Activated CD4-positive, alpha-beta T cell treated with anti-CD3 and anti-CD28 coated beads for 36 hours (primary cell): ENCODE measurements at places on chromosomes 1 and 21. TPM values are rescaled to one million over a fixed set of nuclear protein-coding genes. Genes with fewer than 3 reads are reported as not detected.

GRCh38 chr1:232574077-232574476 lies 55.9 kb downstream of the SIPA1L2 start:
- peaks cover 33% of the 10 kb centered on the region for H3K4me1 ChIP-seq
- H3K27me3 ChIP-seq, result no peaks in the 10 kb centered on the region
- no peaks in the 10 kb centered on the region for H3K36me3 ChIP-seq
- DNase-seq, result no peak

DNA sequence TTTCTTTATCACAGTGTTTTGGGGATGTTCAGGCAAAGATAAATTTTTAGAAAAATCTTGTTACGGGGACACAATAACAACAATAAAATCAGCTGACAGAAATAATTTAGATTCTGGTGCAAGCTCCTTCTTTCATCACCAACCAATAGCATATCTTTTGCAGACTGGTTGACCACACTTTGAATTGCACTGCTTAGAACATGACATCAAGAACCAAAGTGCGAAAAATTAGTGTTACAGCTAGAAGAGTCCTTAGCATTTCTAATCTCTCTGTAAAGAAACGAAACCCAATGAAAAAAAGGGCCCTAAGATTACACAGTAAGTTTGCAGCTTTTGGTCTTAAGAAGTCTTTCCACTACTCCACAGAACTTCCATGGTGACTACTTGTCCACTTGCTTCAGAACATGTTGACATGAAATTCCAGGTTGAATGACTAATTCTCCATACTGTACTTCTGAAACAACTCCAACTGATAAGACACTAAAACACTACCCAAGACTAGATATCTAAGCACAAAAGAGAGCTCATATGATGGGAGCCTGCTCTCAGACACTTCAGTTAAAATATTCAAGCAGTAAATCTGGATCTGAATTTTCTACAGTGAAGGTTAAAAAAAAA lies 31.3 kb downstream of the XKR8 start:
- DNase-seq, result no peak
- peaks cover 45% of the 10 kb centered on the region for H3K36me3 ChIP-seq
- H3K27ac ChIP-seq, result peak overlapping the region; percentile 3
- no peaks in the 10 kb centered on the region for H3K27me3 ChIP-seq

GRCh38 chr1:64403331-64403730 lies 66.6 kb upstream of the CACHD1 start:
- no peak overlapping the region for H3K27ac ChIP-seq
- no peaks in the 10 kb centered on the region for H3K36me3 ChIP-seq
- DNase-seq, result no peak
- H3K27me3 ChIP-seq, result peaks cover 5% of the 10 kb centered on the region
- no peak overlapping the region for H3K4me3 ChIP-seq

DNA sequence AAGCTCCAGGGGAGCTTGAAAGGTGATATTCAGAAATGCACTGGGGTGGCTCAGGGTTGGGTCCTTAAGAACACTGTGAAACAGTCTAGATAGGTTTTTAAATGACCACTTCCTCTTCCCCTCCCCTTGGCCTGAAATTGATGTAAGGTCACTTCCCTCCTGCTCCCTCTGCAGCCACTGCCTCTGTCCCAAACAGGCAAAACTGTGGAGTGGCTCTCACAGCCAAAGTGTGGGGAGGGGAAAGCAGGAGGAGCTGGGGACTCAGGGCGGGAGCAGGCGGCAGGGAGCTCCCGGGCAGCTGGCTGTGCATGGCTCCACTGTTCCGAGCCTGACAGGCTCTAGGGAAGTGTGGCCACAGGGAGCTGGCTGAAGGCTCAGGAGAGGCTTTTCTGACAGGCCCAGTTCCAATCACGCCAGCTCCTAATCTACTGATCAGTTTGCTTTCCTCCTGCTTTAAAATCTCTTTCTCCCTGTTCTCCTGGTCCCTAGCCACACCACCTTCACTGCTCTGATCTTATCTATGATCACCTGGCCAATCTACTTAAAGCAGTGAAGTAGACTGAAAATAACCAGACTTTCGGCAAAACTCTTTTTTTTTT lies 5.1 kb upstream of the CSRP1 start:
- DNase-seq, result no peak
- H3K27ac ChIP-seq, result no peak overlapping the region
- H3K4me1 ChIP-seq, result peaks cover 10% of the 10 kb centered on the region
- no peaks in the 10 kb centered on the region for H3K27me3 ChIP-seq
- H3K36me3 ChIP-seq, result peaks cover 9% of the 10 kb centered on the region
- no peak overlapping the region for H3K4me3 ChIP-seq

DNA sequence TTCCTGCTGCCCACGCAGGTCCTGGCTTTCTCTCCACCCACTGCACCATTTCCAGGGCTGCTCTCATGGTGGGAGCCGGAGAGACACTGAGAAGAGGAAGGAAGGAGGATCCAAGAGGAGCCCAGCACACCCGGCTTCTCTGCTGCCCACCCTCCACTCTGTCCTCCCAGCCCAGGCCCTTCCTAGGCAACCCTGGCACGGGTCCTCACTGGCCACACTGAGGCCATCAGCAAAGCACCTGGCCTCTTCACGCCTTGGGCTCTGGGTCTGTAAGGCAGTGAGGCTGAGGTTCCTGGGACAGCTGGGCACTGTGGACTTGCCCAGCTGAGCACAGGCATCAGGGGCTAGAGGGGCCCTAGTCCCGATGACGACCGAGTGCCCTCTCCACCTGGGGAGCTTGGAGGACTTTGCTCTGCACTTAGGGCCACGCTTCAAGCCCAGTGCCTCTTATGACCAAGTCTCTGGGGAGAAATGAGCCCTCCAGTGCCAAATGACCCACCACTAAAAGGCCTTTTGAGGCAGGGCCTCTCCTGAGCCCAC lies 43.1 kb downstream of the PDE9A start:
- no peaks in the 10 kb centered on the region for H3K27me3 ChIP-seq
- no peak overlapping the region for H3K4me3 ChIP-seq
- H3K36me3 ChIP-seq, result peaks cover 2% of the 10 kb centered on the region
- no peaks in the 10 kb centered on the region for H3K4me1 ChIP-seq
- no peak overlapping the region for H3K27ac ChIP-seq

- no peaks in the 10 kb centered on the region for H3K27me3 ChIP-seq
- no peaks in the 10 kb centered on the region for H3K36me3 ChIP-seq
- H3K27ac ChIP-seq, result no peak overlapping the region
Measured at GRCh38 chr1:30372792-30373433, 350.5 kb downstream of the MATN1 start.

- no peaks in the 10 kb centered on the region for H3K36me3 ChIP-seq
- H3K4me1 ChIP-seq, result peaks cover 39% of the 10 kb centered on the region
- H3K4me3 ChIP-seq, result peak overlapping the region; percentile 75
- peak overlapping the region; percentile 69 for H3K27ac ChIP-seq
- DNase-seq, result peak; percentile 80
Measured at GRCh38 chr1:115098979-115099692, 9.8 kb upstream of the TSPAN2 start.

- peaks cover 8% of the 10 kb centered on the region for H3K27me3 ChIP-seq
- no peak for DNase-seq
- H3K36me3 ChIP-seq, result no peaks in the 10 kb centered on the region
Measured at GRCh38 chr1:241413974-241414373, 57.0 kb upstream of the RGS7 start.

DNA sequence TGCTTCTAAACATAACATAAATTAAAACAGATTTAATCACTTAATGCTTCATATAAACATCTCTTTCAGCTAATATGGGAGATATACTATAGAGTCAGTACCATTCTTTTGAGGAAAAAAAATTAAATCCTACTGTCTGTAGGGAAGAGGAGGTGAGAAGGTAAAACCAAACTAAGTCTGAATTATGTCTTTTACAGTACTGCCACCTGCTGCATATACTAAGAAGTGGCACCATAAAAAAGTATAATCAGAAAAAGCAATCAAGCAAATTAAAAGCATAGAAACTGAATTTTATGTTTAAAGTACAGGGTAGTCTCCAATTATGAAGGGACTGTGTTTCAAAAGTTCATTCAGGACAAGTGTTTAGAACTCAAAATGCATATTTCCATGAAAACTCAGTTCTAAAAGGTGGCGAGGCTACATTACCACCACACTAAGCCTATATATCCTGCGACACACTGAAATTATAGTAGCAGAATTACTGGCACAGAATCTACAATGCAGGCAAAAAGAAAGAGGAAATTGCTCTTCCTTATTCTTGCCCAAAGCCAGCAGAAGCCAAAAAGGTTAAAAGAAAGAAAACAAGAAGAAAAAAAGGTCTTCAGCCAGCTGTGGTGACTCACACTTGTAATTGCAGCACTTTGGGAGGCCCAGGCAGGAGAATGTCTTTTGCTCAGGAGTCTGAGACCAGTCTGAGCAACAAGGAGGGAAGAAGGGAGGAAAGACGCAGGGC lies 9.0 kb downstream of the NSL1 start:
- H3K36me3 ChIP-seq, result peaks cover 40% of the 10 kb centered on the region
- no peak overlapping the region for H3K4me3 ChIP-seq
- H3K27ac ChIP-seq, result no peak overlapping the region
- peaks cover 27% of the 10 kb centered on the region for H3K4me1 ChIP-seq
- DNase-seq, result no peak

GRCh38 chr1:17645068-17645911 lies 105.8 kb downstream of the ARHGEF10L start:
- no peak for DNase-seq
- no peak overlapping the region for H3K4me3 ChIP-seq
- H3K27me3 ChIP-seq, result no peaks in the 10 kb centered on the region
- no peaks in the 10 kb centered on the region for H3K4me1 ChIP-seq

DNA sequence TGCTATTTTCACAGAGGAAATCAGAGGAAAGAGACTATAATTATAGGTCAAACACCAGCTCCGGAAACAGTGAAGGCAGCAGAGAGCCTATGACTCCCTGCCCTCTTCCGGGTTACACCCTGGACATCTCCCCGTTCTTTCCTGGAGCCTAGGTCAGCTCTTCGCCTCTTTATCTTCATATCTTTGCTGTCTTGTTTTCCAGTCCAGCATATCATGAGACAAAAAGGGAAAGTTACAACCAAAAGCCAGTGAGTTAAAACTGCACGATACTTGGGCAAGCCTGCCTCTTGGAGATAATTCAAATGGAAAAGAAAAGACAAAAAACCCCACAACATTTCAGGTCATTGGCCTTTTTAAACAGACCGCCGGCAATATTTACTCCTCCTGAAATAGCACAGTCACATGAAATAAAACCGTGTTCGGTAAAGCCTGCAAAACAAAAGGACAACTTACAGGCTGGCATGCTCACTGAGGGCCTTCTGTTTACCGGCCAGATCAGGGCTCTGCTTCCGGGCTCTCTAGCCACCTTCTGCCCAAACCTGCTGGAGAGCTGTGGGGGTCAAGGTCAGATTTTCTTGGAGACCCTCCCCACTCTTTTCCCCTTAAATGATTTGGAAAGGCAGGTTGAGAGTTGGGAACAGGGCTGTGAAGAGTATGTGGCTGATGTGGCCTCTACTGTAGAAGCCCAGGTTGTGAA lies 42.8 kb upstream of the PPP2R5A start:
- H3K4me1 ChIP-seq, result peaks cover 10% of the 10 kb centered on the region
- no peaks in the 10 kb centered on the region for H3K36me3 ChIP-seq
- no peak overlapping the region for H3K27ac ChIP-seq
- H3K27me3 ChIP-seq, result no peaks in the 10 kb centered on the region
- H3K4me3 ChIP-seq, result no peak overlapping the region

DNA sequence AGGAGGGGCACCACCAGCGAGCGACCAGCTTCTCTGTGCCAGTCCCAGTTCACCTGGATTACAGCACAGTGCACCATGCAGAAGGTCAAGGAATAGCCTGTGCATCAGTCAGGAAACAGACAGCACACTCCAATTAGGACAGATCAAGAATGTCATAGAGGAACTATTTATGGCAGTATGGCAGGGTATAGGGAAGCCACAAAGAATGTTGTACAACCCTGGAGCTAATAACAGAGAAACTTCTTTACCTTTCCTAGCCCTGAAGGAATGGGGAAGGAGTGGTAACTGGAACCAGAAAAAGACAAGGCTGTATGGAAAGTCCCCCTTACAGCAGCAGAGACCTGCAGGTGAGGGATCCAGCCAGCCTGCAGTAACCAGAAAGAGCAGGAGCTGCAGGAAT lies 87.8 kb upstream of the USP24 start:
- H3K36me3 ChIP-seq, result no peaks in the 10 kb centered on the region
- H3K4me3 ChIP-seq, result no peak overlapping the region
- H3K4me1 ChIP-seq, result peaks cover 6% of the 10 kb centered on the region
- H3K27ac ChIP-seq, result no peak overlapping the region
- peaks cover 6% of the 10 kb centered on the region for H3K27me3 ChIP-seq

DNA sequence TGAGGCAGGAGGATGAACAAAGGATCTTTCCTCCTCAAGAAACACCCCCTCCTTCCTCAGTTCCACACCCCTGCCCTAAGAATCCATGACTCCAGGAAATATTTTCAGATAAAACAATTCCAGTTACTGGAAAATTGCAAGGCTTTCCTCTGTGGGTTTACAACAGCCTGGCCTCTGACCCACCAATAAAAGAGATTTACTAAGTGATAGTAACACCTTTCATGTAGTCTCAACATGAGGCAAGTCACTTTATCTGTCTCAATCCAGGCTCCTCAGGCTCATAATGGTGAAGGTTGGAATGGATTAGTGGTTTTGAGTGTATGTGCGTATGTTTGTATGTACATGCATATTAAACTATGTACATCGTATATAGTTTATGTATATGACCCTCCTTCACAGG lies 71.4 kb upstream of the PPP2R5A start:
- no peak overlapping the region for H3K27ac ChIP-seq
- no peak for DNase-seq
- no peaks in the 10 kb centered on the region for H3K27me3 ChIP-seq
- no peaks in the 10 kb centered on the region for H3K36me3 ChIP-seq
- peaks cover 9% of the 10 kb centered on the region for H3K4me1 ChIP-seq
- H3K4me3 ChIP-seq, result no peak overlapping the region

- peaks cover 2% of the 10 kb centered on the region for H3K27me3 ChIP-seq
- no peak overlapping the region for H3K4me3 ChIP-seq
- H3K27ac ChIP-seq, result no peak overlapping the region
- DNase-seq, result no peak
- no peaks in the 10 kb centered on the region for H3K4me1 ChIP-seq
- H3K36me3 ChIP-seq, result no peaks in the 10 kb centered on the region
Measured at GRCh38 chr1:60108196-60108595, 34.6 kb upstream of the C1orf87 start.

DNA sequence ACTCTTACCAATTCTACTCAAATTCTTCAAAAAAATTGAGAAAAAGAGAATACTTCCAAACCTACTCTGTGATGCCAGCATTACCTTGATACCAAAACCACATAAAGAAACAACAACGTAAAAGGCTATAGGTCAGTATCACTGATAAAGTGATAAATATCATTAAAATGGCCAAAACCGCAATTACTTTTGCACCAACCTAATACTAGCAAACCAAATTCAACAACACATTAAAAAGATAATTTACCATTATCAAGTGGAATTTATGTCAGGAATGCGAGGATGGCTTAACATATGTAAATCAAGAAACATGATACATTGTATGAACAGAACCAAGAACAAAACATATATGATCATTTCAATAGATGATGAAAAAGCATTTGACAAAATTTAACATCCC lies 7.0 kb downstream of the SPAG17 start:
- H3K4me3 ChIP-seq, result no peak overlapping the region
- H3K4me1 ChIP-seq, result no peaks in the 10 kb centered on the region
- peaks cover 2% of the 10 kb centered on the region for H3K27me3 ChIP-seq
- no peak for DNase-seq
- no peaks in the 10 kb centered on the region for H3K36me3 ChIP-seq
- no peak overlapping the region for H3K27ac ChIP-seq

TNFRSF18 gene
- total RNA-seq, result 164 TPM

ADAMTS1 gene
- total RNA-seq, result not detected

KRTAP13-2 gene
- total RNA-seq, result not detected

TENT5C gene
- 6.0 TPM for total RNA-seq

SLC30A2 gene
- not detected for total RNA-seq

VAV3 gene
- 1.3 TPM for total RNA-seq

TNFSF4 gene
- total RNA-seq, result 0.41 TPM

RNU1-2 gene
- 1,573 TPM for total RNA-seq

ACOT7 gene
- 99.2 TPM for total RNA-seq
